ENCODE measurements at places on chromosomes 2 and 18.

DNA sequence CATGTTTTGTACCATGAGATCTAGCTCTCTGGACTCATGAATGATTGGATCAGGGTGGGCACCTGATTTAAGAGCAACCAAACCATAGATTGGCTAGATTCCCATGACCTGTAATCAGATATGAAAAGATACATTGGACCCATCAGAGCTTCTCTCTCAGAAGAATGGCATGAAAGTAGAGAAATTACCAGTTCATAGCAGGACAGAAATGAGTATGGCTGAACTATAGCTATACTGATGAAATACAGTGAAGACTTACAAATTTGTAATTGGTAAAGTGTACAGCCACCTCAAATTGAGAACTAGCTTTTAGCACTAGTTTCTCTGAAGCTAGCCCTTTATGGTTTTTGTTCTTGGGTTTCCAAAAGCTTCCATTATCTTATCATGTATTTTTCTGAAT is 19.0 kb upstream of the EML4 start:
- no peak for DNase-seq

GRCh38 chr2:157194097-157194688 is 63.3 kb upstream of the GALNT5 start:
- peak; percentile 55 for DNase-seq

GRCh38 chr2:129469871-129470270 is 509.6 kb upstream of the RAB6C start:
- DNase-seq = no peak

DNA sequence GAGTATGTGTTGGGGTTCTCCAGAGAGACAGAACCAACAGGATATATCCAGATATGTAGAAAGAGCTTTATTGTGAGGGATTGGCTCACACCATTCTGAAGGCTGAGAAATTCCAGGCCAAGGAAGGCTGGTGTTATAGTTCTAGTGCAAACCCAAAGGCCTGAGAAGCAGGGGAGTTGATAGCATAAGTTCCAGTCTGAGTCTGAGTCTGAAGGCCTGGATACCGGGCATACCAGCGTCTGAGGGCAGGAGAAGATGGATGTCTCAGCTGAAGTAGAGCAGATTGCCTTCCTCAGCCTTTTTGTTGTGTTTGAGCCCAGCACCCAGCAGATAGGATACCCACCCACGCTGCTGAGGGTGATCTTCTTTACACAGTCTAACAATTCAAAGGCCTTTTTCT is 211.7 kb upstream of the RASGRP3 start:
- DNase-seq = no peak

GRCh38 chr2:151928380-151928779 is 100.2 kb upstream of the ARL5A start:
- no peak for DNase-seq

DNA sequence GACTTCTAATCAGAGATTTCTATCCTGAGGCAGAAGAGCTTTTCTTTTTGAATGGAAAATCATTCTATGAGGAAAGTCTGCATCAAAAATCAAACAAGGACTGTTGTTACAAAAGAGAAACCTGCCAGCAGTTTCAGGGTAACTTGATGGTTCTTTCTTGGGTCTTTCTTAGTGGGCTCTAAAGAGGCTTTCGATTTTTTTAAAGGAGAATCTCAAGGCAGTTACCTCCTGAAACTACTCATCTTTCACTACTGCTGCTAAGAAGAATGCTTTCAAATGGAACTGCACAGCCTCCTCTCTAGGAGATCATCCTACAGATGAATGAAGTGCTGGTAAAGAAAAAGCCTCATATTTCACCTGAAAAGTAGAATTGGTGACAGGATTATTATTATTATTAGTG is 272.3 kb downstream of the ERBB4 start:
- DNase-seq = no peak

DNA sequence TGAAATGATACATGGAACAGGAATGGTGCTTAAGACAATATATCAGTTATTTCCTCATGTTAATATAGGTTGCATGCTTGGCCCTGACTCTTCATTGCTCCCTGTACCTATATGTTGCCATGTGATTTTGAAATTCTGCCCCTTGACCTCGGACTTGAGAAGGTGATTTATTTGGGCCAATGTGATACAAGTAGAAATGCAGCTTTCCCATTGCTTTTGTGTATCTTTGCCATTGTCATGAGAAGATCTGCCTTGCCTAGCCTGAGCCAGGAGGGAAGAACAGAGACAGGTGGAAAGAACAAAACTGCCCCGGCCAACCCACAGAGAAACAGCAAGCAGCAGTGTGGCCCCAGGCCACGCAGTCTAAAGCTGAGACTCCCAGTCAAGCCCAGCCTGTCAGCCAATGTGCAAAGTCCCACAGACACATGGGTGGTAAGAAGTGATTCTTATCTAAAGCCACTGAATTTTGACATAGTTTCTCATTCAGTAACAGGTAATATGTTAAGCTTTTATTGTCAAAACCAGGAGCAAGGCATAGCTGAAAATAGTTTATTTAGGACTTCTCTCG is 245.7 kb upstream of the RND3 start:
- no peak for DNase-seq

- no peak for DNase-seq
These were observed 2.3 kb downstream of the MEIS1 start for GRCh38 chr2:66437109-66437690.

- DNase-seq = no peak
These were observed 29.4 kb upstream of the TSPYL6 start for GRCh38 chr2:54285451-54285850.

DNA sequence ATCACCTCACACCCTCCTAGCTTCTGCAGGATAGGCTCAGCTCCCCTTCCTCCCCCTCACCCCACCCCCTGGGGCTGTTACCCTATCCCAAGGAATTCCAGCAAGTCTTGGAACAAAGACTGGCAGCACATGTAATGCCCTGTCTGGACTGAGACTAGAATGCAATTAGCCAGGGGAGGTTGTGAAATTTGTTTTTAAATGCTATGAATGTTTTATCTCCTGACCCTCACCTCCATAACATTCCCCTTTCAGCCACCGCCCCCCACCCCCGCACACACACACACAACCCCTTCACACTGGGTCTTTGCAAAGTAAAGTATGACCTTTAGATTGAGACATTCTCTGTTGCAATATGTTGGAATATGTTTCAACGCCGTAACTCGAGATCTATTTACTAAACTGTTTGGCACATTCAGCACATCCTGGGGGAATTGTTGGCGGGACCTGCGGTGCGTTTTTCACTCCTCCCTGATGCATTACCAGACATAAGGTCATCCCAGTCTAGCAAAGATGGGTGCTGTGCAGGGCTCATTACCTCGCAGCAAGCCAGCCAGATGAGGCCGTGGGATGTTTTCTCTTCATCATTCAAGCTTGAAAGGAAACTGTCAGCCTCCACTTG is 290.7 kb upstream of the SLC14A2 start:
- DNase-seq = no peak

GRCh38 chr18:74570266-74570665 is 27.4 kb upstream of the ZNF407 start:
- DNase-seq = no peak

GRCh38 chr2:208046686-208047085 is 21.4 kb upstream of the PLEKHM3 start:
- DNase-seq = no peak

DNA sequence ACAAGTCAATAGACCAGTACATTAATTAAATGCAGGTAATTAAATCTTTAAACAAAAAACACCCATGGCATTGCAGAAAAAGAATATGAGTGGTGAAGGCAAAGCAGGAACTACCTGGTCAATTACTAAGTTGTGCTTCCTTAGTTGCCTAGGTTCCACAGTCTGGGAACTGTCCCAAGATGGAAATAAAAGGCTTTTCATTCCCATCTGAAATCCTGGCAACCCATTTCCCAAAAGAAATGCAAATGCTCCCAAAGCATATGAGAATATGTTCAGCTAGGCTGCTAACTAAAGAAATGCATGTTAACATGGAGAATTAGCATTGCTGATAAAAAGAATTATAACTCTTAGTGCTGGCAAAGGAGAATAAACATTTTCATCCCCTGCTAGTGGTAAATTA is 177.8 kb downstream of the TMEM163 start:
- DNase-seq = no peak

DNA sequence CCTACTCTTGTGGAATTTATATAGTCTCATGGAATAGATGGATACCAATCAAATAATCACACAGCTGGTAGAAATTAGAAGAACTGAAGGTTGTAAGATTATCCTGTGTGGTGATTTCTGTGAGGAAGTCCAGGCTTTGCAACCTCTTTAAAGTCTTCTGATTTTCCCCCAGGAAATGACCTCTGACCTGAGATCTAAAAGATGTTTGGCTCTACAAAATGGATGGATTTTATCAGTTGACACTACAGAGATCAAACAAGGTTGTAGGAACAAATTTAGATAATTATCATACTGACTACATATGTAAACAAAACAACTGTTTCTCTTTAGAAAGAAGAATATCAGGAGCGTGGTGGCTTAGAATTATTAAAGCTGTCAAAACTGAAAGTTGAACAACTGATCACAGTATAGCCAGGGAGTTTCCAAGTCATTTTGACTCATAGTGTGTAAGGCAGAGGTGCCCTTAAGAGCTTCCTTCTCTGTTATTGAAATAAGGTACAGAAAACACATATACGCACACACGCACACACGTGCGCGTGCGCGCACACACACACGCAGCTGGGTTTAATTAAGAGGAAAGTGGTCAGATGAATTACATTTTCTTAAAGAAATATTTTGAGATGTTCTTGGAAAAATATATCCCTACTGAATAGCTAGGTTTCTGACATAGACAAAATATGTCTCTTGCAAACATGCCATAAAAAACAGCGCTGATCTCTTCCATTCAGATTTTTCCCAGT is 35.5 kb upstream of the PELI1 start:
- peak; percentile 11 for DNase-seq

DNA sequence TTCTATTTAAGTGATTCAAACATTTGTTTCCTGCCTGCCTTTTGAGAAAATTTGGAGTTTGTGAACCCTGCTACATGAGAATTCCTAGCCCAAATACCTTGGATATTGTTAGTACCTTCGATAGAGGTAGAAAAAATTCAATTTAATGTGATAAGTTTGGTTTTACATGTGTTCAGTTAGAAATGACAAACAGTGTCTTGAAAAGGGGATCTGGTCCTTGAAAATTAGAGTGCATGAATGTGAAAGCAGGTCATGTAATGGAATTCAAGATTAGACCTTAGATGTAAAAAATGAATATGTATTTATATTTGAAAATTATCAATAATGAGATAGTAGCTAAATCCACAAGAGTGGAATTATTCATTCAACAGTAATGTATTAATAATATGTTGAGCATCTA is 70.5 kb downstream of the PIK3C3 start:
- no peak for DNase-seq

- no peak for DNase-seq
These were observed 18.6 kb upstream of the ZNF532 start for GRCh38 chr18:58845928-58846724.

DNA sequence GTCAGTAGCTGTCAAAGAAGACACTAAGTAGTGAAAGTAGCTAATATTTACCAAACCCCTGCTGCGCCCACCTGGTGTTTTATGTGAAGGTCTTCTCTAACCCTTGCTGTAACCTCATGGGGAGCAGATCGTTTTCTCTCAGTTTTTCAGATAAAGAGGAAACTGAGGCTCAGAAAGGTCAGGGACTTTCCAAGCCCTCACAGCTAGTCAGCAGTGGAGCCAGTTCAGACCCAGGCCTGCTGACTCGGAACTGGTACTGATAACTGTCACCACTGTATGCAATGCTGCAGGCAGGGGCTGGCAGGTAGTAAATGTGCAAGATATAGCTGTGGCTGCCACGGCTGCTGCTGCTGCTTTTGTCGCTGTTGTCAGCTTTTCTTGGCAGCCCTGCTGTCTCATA is 69.1 kb downstream of the LRRFIP1 start:
- peak; percentile 64 for DNase-seq

DNA sequence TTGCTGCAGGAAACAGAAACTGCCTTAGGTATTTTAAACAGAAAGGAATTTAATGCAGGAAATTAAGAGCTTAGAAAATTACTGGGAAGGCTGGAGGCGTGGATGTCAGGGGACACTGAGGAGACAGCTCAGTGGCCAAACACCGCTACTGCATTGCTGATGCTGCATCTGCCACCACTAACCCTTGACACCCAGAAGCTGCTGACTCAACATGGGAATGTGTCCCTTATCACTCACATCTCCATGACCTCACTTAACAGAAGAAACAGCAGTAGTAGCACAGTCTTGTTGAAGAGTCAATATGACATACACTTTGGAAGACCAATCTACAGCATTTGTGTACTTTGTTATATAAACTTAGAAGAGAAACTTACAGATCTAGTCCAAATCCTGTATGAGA is 906.1 kb downstream of the SLC4A3 start:
- no peak for DNase-seq

- DNase-seq = no peak
These were observed 49.3 kb downstream of the CABYR start for GRCh38 chr18:24188120-24188519.

GRCh38 chr2:237194906-237195305 is 109.2 kb downstream of the COPS8 start:
- no peak for DNase-seq

DNA sequence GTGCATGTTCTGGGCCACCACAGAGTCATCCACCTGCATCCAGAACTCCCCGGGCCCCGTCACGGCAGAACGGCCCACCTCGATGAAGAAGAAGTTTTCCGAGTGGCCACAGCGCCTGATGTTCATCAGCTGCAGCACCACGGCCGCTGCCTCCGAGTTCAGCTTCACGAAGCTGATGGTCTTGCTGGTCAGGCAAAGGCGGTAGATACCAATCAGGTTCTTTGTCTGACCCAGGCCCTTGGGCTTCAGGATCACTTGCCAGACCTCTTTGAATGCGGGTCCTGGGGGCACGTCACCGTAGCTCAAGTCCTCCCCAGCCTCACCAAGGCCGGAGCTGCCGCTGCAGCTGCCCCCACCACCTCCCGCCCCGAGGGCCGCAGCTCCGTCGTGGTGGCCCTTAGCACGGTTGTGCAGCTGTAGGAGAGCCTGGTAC is 1.6 kb downstream of the IRS1 start:
- DNase-seq = no peak

- DNase-seq = no peak
These were observed 1.6 kb upstream of the ERMN start for GRCh38 chr2:157327200-157327599.

DNA sequence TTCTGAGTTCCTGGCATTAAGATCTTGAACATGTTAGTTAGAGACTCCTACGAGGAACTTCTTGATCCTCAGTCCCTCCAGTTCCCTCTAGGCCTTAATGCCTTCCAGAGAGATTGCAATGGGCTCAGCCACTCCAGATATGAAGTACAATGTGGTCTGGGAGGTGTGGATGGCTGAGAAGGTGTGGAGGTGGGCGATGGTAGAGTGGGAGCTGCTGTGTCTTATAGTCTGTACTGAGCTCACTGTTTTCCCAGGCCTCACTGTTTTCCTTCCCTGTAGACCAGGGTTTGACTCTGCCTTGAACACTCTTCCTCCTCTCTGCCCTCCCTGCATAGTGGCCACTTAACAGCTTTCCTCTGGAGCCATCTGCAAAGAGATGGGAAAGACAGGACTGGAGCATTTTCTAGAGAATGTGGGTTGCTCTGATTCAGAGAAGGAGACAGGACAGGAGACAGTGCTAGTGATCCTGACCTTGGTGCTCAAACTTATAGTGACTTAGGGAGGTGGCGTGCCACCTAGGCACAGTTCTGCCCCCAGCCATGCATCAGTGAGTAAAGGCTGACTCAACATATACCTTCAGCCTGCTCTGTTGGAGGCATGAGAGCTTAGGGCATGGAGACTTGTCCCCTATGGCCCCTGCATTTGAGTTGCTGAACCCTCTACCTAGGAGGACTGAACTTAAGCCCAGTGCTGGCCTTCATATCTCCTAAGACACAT is 129.7 kb downstream of the TDRD15 start:
- DNase-seq = no peak

All from natural killer cell (primary cell).